ENCODE measurements at places on chromosomes 1 and 21. TPM values are rescaled to one million over a fixed set of nuclear protein-coding genes. Genes with fewer than 3 reads are reported as not detected.

TNNT2 gene
- total RNA-seq: 8,914 TPM

- H3K36me3 ChIP-seq: peaks cover 45% of the 10 kb centered on the region
- no peak overlapping the region for H3K27ac ChIP-seq
- H3K4me1 ChIP-seq: peaks cover 10% of the 10 kb centered on the region
- no peaks in the 10 kb centered on the region for H3K27me3 ChIP-seq
These were observed 121.2 kb downstream of the PIK3R3 start for GRCh38 chr1:46011121-46011695.

DNA sequence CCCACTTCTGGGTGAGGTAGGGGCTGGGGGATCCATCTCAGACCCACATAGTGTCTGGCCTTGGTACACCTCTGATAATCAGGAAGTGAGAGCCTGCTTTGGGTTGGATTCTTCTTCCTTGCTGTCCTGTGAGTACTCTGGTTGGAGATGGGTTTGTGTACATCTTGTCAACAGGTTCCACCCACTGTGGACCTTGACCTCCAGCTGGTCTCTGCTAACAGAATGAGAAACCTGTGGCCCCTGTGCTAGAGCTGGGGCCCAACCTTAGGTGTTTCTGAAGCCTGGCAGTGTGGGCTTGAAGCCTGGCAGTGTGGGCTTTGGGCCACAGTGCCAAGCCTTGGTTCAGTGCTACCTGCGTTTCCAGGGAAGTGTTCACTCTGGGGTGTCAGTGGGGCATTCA, 2.6 kb downstream of the ZBTB48 start:
- DNase-seq: no peak
- no peak overlapping the region for H3K4me3 ChIP-seq
- H3K36me3 ChIP-seq: peaks cover 16% of the 10 kb centered on the region
- peaks cover 72% of the 10 kb centered on the region for H3K4me1 ChIP-seq

DNA sequence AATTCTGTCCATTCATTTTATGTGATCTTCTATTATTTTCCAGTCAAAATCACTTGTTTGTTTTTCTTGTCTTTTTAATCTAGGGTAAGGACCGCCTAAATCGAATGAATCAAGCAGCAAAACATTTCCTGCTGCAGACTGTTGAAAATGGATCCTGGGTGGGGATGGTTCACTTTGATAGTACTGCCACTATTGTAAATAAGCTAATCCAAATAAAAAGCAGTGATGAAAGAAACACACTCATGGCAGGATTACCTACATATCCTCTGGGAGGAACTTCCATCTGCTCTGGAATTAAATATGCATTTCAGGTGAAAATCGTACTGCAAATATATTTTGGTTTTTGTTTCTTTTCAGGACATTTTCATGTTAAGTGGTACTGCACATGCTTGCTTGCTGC, 20.5 kb downstream of the CLCA4 start:
- no peaks in the 10 kb centered on the region for H3K36me3 ChIP-seq
- H3K27me3 ChIP-seq: peaks cover 4% of the 10 kb centered on the region
- H3K4me3 ChIP-seq: no peak overlapping the region
- DNase-seq: no peak
- no peaks in the 10 kb centered on the region for H3K4me1 ChIP-seq

All from heart right ventricle (tissue), 16 donors.